Stimulated activated CD8-positive, alpha-beta memory T cell treated with anti-CD3 and anti-CD28 coated beads, Interleukin-2, amount 100 ng/mL, for 1 hour (primary cell): ENCODE measurements at places on chromosomes 13 and 19.

- DNase-seq, result no peak
These were observed 59.4 kb downstream of the ZAR1L start for GRCh38 chr13:32255724-32256109.

GRCh38 chr13:63190219-63190618 lies 1774.6 kb upstream of the PCDH20 start:
- DNase-seq, result no peak

DNA sequence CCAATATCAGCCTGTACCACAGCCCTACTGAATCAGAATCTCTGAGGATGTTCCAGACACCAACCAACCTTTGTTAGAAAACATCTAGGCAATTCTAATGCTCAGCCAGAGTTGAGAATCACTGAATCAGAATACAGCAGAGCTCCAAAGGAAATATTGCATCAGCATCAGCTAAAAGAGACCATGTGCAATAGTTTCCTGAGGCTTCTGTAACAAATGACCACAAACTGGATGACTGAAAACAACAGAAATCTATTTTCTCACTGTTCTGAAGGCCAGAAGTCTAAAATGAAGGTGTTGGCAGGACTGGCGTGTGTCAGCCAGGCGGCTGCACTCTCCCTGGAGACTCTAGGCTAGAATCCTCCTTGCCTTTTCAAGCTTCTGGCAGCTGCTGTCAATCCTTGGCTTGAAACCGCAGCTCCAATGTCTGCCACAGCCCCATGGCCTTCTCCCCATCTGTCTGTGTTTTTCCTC lies 1.2 kb upstream of the DCT start:
- no peak for DNase-seq

DNA sequence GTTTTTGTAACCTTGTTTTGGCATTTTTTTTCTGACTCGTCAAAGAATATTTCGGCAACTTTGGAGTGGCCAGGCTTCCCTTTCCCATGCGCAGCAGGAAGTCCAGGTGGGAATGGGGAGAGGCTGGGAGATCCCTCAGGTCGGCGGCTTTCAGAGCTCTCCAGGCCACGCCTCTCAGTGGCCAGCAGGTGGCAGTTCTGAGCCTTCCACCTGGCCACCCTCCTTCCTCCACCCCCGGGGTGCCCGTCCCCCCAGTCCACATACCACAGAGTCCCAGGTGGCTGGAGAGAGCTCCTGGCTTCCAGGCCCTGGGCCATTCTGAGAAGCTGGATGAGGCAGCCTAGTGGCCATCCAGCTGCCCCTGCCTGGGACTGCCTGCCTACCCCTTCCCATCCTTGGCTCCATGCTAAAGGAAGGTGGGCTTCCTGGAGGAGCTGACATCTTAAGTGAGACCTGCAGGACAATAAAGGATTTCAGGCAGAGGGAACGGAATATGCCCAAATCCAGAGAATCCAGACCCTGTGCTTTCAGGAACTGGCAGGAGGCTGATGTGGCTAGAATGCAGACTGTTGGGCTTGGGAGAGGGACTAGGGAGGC lies 46.3 kb downstream of the CCNE1 start:
- DNase-seq, result no peak

DNA sequence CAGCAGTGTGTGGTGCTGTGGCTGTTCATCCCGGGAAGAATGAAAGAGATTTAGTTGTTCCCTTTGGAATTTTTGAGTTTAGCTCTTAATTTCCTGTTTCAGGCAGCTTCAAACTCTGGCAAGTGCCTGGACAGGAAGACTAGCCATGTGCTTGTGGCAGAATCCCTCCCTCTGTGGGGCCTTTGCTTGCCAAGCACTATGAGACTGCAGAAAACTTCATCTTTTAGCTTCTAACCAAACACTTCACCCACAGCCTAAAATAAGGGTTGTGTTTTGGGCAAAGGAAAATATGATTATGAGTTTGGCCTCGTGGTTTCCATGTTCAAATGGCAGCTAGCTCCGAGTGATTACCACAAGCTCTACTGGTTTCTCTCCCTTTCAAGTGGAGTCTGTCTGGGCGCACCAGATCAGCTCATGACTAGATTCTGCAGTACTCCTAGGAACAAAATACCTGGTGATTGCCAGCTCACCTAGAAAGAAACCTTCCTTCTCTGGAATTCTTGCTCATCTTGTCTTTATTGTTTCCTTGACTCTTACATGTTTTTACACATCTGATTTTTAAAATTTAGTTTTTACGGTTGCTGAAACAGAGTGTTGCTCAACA lies 707.5 kb downstream of the SLITRK6 start:
- no peak for DNase-seq

- DNase-seq, result no peak
These were observed 8.1 kb downstream of the CCDC70 start for GRCh38 chr13:51869916-51870315.

- DNase-seq, result no peak
These were observed 138.9 kb downstream of the OLFM4 start for GRCh38 chr13:53167561-53167960.
